ENCODE measurements at places on chromosomes 13 and 19. TPM values are rescaled to one million over a fixed set of nuclear protein-coding genes. Genes with fewer than 3 reads are reported as not detected.

GRCh38 chr13:98941126-98941525 lies 36.7 kb downstream of the DOCK9 start:
- DNase-seq = no peak

- no peak for DNase-seq
Measured at GRCh38 chr19:46107371-46107770, 17.1 kb downstream of the IGFL3 start.

- DNase-seq = no peak
Measured at GRCh38 chr13:31930901-31931522, 100.6 kb upstream of the FRY start.

TMEM238 gene
- 2.7 TPM for polyA plus RNA-seq

PCDH8 gene
- not detected for polyA plus RNA-seq

CYP2A6 gene
- polyA plus RNA-seq = not detected
